ENCODE measurements at places on chromosomes 4 and X.

DNA sequence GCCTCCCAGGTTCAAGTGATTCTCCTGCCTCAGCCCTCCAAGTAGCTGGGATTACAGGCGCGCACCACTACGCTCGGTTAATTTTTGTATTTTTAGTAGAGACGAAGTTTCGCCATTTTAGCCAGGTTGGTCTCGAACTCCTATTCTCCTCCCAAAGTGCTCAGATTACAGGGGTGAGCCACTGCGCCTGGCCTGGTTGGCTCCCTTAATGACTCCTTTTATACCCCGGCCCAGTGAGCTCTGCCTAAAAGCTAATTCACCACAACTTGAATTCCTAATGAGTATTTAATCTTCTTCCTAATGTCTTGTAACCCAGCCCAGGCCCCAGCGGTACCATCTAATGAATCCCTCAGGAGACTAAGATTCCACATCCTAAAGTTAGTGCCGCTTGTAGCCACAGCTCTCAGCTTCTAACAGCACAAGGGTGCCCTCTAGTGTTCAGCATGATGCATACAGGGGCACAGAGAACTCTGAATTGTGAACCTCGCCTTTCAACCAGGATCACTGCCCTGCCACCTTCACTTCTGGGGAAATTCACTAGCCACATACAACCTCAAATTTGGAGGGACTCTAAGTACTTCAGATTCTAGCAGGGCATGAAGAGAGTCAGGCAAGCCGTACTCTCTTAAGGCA, 89.5 kb downstream of the OR13H1 start:
- peak; percentile 14 for DNase-seq
- H3K27ac ChIP-seq = no peak overlapping the region
- H3K36me3 ChIP-seq = no peaks in the 10 kb centered on the region

DNA sequence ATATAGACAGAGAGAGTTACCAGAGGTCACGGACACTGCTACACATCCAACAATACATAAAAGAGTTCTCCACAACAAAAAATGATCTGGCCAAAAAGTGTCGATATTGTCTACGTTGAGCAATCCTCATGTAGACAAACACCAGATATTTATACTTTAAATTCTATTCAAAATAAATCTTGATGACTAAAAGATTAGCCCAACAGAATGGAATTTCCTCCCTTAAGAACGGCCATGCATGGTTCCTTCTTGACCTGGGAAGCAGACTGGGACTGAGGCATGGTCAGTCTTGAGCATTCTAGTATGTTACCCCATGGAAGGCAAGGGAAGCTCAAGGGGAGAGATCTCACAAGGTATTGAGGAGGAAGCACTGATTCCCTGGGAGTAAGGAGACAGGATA, 43.5 kb downstream of the LHFPL1 start:
- peak; percentile 48 for DNase-seq
- peaks cover 20% of the 10 kb centered on the region for H3K4me1 ChIP-seq
- no peak overlapping the region for H3K4me3 ChIP-seq
- H3K36me3 ChIP-seq = no peaks in the 10 kb centered on the region
- no peaks in the 10 kb centered on the region for H3K27me3 ChIP-seq
- peak overlapping the region; percentile 69 for H3K27ac ChIP-seq

DNA sequence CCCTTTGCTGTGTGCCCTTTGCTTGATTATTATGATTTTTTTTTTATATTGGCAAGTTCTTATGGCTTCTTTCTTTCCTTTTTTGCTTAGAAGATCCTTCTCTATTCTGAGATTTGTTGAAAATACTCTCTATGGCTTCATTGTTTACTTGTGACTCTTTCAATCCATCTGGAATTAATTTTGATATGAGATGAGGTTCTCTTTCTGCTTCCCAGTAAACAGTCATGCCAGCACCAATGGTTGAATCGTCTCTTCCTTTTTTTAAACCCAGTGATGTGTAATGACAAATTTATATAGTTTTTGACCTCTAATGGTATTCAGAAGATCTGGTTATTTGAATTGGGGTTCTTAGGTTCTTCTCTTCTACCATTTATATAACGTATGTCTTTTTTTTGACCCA, 121.8 kb downstream of the ARHGAP10 start:
- DNase-seq = no peak
- no peaks in the 10 kb centered on the region for H3K27me3 ChIP-seq
- no peaks in the 10 kb centered on the region for H3K4me1 ChIP-seq
- H3K4me3 ChIP-seq = no peak overlapping the region

DNA sequence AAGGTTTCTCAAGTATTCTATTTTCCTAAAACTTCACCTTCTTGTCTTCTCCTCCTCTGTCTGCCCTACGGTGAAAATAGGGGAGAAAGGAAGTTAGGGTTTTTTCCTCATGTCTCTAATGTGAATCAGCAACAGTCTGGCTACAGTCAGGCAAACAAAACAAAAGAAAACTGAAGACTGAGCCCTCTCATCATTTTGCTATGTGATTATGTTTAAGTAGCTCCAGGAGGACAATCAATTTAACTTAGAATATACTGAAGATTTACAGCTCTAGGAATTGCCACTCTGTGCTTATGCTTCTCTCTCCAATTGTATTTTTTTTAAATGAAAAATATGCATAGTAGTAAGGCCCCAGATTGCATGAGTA, 316.2 kb downstream of the GPAT3 start:
- peak; percentile 88 for DNase-seq
- H3K36me3 ChIP-seq = no peaks in the 10 kb centered on the region
- peaks cover 49% of the 10 kb centered on the region for H3K4me1 ChIP-seq
- peak overlapping the region; percentile 98 for H3K27ac ChIP-seq

GRCh38 chr4:169102026-169102425, 92.0 kb upstream of the CBR4 start:
- DNase-seq = no peak
- H3K4me1 ChIP-seq = peaks cover 26% of the 10 kb centered on the region
- no peak overlapping the region for H3K4me3 ChIP-seq
- peaks cover 34% of the 10 kb centered on the region for H3K36me3 ChIP-seq

DNA sequence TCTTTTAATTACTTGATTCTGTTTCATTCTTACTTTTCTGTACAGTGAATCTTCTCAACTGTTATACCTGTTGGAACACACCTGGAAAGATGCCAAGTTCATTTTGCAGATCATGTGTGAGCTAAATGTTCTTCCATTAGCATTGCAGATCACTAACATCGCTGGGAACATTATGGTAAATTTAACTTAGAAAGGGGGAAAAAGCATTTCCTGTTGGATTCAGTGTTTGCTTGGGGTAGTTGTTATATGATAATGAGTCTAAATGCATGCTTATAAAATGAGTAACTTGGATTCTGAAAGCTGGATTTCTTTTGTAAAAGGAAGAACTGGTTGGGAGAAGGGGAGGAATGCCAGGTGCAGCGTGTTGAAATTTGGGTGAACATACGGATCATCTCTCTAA, 47.6 kb downstream of the POLA1 start:
- DNase-seq = no peak
- no peak overlapping the region for H3K4me3 ChIP-seq
- H3K36me3 ChIP-seq = no peaks in the 10 kb centered on the region
- H3K27ac ChIP-seq = no peak overlapping the region

DNA sequence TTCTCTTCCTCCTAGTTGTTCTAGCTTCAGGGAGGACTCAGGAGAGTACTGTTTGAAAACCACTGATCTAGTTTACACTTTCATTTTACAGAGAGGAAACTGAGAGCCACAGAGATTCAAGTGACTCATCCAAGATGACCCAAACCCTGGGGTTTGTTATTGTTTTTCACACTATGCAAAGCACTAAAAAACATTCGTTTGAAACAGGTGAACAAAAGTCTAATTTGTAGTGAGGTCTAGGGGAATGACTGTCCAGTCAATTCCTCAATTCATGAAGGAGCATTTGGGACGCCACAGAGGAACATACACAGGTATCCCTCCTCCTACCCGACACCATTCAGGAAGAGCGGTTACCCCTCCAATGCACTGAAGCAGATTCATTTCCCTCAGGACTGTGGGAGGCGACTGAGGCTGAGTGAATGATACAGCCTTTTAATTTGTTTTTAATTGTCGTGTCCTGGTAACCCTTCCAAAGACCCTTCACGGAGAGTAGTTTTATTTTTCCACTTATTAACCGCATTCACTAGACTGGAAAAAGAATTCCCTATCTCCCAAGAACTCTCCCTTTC, 30.3 kb downstream of the TLR10 start:
- DNase-seq = peak; percentile 58
- peak overlapping the region; percentile 40 for H3K4me3 ChIP-seq
- no peaks in the 10 kb centered on the region for H3K27me3 ChIP-seq

GRCh38 chrX:18534949-18535348, 109.5 kb downstream of the CDKL5 start:
- H3K4me1 ChIP-seq = no peaks in the 10 kb centered on the region
- DNase-seq = no peak
- H3K27me3 ChIP-seq = no peaks in the 10 kb centered on the region

GRCh38 chr4:56104188-56104587, 155.4 kb downstream of the CEP135 start:
- H3K36me3 ChIP-seq = no peaks in the 10 kb centered on the region
- no peak overlapping the region for H3K27ac ChIP-seq
- H3K4me3 ChIP-seq = no peak overlapping the region
- no peaks in the 10 kb centered on the region for H3K27me3 ChIP-seq

DNA sequence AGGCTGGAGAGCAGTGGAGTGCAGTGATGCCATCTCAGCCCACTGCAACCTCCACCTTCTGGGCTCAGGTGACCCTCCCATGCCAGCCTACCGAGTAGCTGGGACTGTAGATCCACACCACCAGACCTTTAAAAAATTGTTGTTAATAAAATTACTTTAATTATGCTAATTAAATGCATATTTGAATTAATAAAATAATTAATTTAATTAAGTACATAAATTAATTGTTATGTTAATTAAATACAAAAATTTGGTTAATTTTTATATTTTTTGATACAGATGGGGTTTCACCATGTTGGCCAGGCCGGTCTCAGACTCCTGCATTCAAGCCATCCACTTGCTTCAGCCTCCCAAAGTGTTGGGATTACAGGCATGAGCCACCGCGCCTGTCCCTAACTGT, 12.6 kb upstream of the RAPGEF2 start:
- DNase-seq = no peak
- H3K4me3 ChIP-seq = no peak overlapping the region
- no peaks in the 10 kb centered on the region for H3K4me1 ChIP-seq
- no peaks in the 10 kb centered on the region for H3K36me3 ChIP-seq
- H3K27me3 ChIP-seq = no peaks in the 10 kb centered on the region

GRCh38 chrX:82232679-82233078, 1030.8 kb downstream of the SH3BGRL start:
- H3K27me3 ChIP-seq = no peaks in the 10 kb centered on the region
- no peaks in the 10 kb centered on the region for H3K36me3 ChIP-seq
- no peak overlapping the region for H3K4me3 ChIP-seq
- no peak overlapping the region for H3K27ac ChIP-seq

DNA sequence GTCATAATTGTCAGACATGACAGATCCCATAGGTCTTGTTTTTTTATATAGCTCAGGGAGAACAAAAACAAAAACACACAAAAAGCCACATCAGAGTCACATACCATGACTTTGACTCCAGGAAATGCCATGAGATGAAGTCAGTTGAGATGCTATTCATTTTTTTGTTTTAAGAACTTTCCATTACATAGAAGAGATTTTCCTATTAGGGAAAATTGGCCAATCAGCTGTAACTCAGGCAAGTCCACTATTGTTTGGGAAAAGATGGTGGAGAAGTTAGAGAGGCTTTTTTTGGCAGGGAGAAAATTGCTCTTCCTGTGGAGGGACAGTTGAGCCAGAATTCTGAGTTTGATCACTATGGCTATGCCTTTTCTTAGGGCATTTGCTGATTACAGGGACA, 72.6 kb downstream of the SMARCA5 start:
- no peak overlapping the region for H3K4me3 ChIP-seq
- peak overlapping the region; percentile 55 for H3K27ac ChIP-seq
- no peaks in the 10 kb centered on the region for H3K36me3 ChIP-seq
- H3K4me1 ChIP-seq = peaks cover 4% of the 10 kb centered on the region
- peak; percentile 12 for DNase-seq

- no peak for DNase-seq
- H3K27me3 ChIP-seq = no peaks in the 10 kb centered on the region
- no peak overlapping the region for H3K4me3 ChIP-seq
- H3K27ac ChIP-seq = no peak overlapping the region
- H3K36me3 ChIP-seq = no peaks in the 10 kb centered on the region
Observed at GRCh38 chr4:81307991-81308390, 93.0 kb upstream of the PRKG2 start.

GRCh38 chr4:150090836-150091235, 12.6 kb downstream of the DCLK2 start:
- peak; percentile 92 for DNase-seq
- H3K27me3 ChIP-seq = no peaks in the 10 kb centered on the region
- H3K27ac ChIP-seq = no peak overlapping the region
- peaks cover 3% of the 10 kb centered on the region for H3K4me1 ChIP-seq
- H3K36me3 ChIP-seq = no peaks in the 10 kb centered on the region
- no peak overlapping the region for H3K4me3 ChIP-seq
